NCI-H1417 treated with DMSO at 0.1 percent for 48 hours (cell line): ENCODE measurements at places on chromosomes 5 and 9.

DNA sequence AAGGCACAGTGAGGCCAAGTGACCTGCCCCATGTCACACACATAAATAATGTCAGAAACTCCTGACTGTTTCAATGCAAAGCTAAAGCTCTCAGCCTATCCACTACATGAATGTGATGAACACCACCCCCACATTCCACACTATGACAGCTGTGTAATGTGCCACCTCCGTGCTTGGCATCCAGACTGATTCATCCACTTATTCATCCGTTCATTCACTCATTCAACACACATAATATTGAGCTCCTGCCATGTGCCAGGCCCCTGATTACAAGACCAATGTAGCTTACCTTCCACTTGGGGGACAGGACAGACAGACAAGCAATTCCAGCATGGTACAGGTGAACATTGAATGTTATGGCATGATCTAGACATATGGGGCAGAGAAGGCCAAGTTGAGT, 46.2 kb upstream of the FABP6 start:
- no peak for DNase-seq

GRCh38 chr5:115641948-115642347, 16.1 kb upstream of the TMED7 start:
- DNase-seq: no peak

GRCh38 chr9:3118081-3118480, 274.2 kb upstream of the PUM3 start:
- DNase-seq: no peak

DNA sequence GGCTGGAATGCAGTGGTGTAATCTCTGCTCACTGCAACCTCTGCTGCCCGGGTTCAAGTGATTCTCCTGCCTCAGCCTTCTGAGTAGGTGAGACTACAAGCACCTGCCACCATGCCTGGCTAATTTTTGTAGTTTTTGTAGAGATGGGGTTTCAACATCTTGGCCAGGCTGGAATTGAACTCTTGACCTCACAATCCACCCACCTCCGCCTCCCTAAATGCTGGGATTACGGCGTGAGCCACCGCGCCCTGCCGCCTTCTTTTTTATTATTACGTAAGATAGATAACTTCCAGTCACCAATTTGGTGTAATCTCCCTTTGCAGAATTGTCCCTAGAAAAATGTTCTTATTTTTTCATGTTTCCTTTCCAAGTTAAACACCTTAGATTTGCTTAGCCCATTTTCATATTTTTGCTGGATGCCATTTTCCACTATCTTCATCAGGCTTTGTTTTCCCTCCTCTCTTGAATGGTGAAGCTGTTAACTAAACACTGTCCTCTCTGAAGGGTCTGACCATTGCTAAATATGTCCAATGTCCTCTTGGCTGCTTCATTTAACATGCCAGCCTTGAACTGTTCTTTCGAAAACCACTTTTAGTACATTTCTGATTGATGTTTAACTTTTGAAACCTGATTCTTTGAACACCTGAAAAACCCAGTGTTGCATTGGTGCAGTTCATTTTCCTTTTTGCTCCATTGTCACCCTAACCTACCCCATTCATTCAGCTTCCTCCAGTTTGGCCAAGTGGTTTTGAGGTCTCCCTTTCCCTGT, 135.1 kb upstream of the PIK3R1 start:
- DNase-seq: no peak

- DNase-seq: no peak
These were observed 78.5 kb downstream of the MYO10 start for GRCh38 chr5:16857635-16858034.

- DNase-seq: no peak
These were observed 14.0 kb downstream of the GRHPR start for GRCh38 chr9:37436540-37436939.

DNA sequence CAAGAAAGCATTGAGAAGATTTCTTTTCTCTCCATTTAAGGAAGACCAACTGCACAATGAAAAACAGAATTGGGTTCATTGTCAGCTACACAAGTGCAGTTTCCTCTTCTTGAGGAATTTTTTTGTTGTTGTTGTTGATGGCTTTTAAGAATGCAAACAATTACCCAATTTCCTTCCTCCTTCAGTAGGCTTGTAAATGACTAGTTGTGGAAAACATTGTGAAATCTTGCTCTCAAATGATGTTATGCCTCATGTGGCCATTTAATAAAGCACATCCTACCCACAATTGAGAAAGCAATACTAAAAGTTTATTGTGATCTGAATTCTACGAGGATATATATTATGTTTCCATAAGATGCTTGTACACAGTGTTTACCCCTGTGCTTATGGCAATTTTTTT, 171.6 kb downstream of the FAM174A start:
- DNase-seq: no peak

DNA sequence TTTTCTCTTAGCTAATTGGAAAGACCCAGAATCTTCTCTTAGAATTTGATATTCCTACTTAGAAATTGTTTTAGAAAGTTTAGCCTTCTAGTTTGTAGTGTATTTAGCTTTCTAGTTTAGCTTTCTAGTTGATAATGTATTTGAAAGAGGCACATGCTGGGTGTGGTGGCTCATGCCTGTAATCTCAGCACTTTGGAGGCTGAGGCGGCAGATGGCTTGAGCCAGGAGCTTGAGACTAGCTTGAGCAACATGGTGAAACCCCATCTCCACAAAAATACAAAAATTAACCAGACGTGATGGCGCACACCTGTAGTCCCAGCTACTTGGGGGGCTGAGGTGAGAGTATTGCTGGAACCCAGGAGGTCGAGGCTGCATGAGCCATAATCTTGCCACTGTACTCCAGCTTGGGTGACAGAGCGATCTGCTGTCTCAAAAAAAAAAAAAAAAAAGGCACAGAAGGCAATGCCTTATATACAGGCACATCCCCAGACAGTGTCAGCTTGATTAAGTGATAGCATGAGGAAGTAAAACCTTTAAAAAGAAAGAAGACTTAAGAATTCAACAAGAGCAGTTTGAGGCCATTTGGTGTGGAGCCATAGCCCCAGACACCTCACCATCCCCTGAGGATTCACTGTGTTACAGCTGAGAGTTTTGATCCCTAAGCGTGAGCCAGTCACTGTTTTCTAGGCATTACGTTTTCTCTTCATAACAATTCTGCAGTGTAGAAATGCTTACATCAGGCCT, 34.6 kb downstream of the ZSWIM6 start:
- DNase-seq: no peak

DNA sequence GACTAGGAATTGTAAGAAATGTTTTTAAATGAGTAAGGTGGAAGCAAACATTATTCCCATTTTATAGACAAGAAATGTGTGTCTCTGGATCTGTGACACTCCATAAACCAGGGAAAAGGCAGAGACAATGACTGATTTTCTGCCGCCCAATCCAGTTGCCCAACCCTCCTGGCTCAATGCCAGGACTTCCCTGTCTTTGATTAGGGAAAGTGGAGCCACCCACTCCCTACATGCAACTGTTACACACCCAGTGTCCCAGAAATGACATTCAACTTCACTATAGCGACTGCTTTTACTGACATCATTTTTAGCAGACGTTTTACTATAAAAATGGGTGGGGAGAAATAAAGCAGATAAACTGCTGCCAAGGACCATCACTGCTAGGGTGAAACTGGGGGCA, 79.7 kb downstream of the THBS4 start:
- DNase-seq: no peak

DNA sequence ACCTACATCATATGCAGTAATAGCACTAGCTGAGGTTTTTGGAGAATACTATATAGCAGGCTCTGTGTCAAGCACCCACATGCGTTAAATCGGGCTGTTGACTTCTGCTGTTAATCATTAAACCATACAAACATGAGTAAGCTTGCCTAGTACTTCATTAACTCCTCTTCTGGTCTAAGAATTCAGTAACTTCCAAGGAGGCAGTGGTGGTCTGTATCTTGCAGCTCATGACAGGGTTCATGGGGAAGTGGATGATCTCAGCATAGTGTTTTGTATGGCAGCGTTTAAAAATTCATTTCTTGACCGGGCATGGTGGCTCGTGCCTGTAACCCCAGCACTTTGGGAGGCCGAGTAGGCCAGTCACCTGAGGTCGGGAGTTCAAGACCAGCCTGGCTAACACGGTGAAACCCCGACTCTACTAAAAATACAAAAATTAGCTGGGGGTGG, at the start of gene HAVCR1:
Gene HAVCR1 (minus strand): TSS at position 24 of the 447 bp plus-strand sequence. CDS start 1,173 bp downstream, outside the sequence.
- DNase-seq: no peak

DNA sequence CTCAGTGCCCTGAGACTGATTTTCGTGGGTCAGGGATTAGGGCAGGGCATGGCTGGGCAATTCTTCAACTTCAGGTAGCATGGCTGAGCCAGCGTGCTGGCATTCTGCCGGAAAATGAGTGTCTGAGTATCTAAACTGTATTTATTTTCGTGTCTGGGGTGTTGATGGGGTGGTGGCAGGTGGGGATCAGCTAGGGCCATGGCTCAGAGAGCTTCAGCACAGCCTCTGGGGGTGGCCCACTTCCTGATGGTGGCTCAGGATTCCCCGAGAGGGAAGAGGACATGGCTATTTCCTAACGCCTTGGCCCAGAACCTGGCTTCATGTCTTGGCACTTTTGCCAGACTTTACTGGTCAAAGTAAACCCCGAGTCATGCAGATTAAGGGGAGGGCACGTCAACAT, 260.5 kb downstream of the GADD45G start:
- no peak for DNase-seq

DNA sequence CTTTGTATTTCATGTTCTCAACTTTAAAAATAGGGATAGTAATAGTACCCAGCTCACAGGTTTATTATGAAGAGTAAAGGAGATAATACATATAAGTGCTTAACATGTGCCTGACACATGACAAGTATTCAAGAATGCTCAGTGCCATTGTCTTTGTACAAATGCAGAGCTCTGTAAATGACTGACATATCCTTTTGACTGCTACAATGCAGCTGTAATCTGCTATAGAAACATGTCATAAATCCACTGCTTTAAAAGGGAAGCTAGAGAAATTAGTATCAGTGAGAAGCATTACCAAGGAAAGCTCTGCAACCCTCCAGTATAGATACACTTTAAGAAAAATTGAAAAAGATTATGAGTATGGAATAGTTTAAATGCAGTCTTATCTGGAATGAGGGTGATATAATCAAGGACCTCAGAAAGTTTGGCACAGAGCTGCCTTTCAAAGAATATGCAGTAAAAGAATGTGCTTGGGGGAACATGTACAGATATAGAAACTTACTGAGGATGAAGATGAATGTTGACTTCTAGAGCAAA, 17.9 kb downstream of the ERAP1 start:
- DNase-seq: no peak

- DNase-seq: no peak
These were observed 1819.8 kb downstream of the MAT2B start for GRCh38 chr5:165325221-165325620.

DNA sequence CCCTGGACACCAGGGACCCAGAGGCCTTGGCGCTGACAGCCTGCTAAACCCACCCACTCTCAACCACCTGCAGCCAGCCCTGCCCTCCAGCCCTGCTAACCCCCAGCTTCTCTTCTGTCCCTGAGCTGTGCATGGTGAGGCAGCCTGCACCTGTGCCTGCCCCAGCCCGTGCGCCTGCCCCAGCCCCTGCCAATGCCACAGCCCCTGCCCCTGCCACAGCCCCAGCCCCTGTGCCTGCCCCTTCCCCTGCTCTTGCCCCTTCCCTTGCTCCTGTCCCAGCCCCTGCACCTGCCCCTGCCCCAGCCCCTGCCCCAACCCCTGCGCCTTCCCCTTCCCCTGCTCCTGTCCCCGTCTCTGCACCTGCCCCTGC, 43.3 kb upstream of the IRX4 start:
- no peak for DNase-seq

- peak; percentile 95 for DNase-seq
These were observed 752 bp downstream of the TSTD2 start for GRCh38 chr9:97632248-97632984.

- DNase-seq: no peak
These were observed 35.1 kb upstream of the NTNG2 start for GRCh38 chr9:132126680-132127236.

DNA sequence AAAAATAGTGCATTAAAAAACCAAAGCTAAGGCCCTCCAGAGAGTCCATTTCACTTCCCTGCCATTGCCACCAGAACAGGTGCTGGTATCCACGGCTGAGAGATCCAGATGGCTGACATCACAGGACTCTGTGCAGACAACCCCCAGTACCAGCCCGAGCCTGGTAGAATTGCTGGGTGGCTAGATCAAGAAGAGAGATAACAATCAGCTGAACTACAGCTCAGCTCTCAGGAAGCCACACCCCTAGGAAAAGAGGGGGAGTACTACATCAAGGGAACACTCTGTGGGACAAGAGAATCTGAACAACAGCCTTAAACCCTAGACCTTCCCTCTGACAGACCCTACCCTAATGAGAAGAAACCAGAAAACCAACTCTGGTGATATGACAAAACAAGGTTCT, 73.8 kb upstream of the SLIT3 start:
- DNase-seq: no peak

DNA sequence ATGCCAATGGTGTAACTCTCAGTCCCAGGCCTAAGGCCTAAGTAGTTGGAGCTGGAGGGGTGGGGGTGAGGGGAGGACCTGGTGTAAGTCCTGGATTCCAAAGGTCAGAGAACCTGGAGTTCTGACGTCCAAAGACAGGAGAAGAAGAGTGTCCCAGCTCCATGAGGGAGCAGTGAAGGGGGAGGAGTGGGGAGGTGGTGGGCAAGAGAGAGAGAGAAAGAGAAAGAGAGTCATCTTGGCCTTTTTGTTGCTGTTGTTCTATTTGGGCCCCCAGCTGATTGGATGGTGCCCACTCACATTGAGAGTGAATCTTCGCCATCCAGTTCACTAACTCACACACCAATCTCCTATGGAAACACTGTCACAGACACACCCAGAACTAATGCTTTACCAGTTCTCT, 198.9 kb downstream of the DAB2IP start:
- no peak for DNase-seq

DNA sequence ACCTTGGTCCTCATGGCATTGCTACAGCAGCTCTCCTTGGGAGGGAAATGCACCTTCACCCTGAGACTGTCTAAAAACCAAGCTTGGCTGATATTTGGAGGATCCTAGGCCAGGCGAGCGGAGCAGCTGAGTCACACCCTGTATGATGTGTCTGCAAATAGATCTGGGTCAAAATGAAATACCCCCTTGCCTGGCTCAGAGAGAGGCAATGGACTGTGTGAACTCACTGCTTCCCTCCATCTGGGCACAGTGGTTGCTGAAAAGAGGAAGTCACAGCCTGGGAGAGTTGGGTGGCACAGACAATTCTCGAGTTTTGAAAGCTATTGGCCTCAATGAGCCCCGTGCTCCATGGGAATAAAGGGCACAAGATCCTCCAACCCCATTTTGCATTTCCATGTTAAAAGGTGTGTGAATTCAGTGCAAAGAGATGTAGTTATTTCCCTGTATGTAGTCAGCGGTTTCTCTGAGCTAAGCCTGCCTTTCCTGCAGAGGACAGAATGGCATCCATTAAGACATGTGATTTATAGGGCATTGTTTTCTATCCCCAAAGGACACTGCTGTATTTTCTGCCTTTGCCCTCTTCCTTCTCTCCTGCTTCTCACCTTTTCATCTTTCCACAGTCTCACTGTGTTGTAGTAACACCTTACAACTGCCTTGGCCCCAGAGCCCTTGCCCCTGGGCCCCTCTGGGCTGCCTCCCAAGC, 177.2 kb downstream of the GADD45G start:
- DNase-seq: no peak

- no peak for DNase-seq
These were observed 201.0 kb downstream of the IRX2 start for GRCh38 chr5:2550509-2550908.

GRCh38 chr9:5013374-5013773, 28.3 kb downstream of the JAK2 start:
- DNase-seq: no peak
